Activated B cell treated with CpG ODN at 0.5 μM for 24 hours (primary cell): ENCODE measurements at places on chromosomes 1 and 21. TPM values are rescaled to one million over a fixed set of nuclear protein-coding genes. Genes with fewer than 3 reads are reported as not detected.

- no peak overlapping the region for H3K27ac ChIP-seq
- H3K27me3 ChIP-seq, result no peaks in the 10 kb centered on the region
- peaks cover 76% of the 10 kb centered on the region for H3K36me3 ChIP-seq
- DNase-seq, result no peak
- H3K4me1 ChIP-seq, result peaks cover 34% of the 10 kb centered on the region
Observed at GRCh38 chr1:156014829-156015228, 5.9 kb downstream of the SSR2 start.

DNA sequence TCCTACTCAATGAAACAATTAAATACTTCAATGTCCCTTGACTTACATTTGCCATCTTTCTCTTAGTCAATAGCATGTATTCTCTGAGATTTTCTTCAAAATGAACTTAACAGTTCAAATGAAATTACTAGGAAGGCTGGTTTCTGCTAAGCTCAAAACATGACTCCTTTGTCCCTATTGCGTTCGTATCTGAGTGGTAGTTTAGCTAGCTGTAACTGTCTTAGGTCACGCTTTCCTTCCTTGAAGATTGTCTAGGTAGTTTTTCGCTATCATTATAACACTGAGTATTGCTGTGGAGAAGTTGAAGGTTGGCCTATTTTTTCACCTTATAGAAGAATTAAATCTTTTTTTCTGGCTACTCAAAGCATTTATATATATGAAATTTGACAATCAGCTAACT, 1535.2 kb downstream of the PLA2G4A start:
- no peaks in the 10 kb centered on the region for H3K36me3 ChIP-seq
- no peaks in the 10 kb centered on the region for H3K27me3 ChIP-seq
- H3K4me1 ChIP-seq, result no peaks in the 10 kb centered on the region
- DNase-seq, result no peak
- no peak overlapping the region for H3K4me3 ChIP-seq

The GCSAML gene
- total RNA-seq, result not detected in 2 replicates

DNA sequence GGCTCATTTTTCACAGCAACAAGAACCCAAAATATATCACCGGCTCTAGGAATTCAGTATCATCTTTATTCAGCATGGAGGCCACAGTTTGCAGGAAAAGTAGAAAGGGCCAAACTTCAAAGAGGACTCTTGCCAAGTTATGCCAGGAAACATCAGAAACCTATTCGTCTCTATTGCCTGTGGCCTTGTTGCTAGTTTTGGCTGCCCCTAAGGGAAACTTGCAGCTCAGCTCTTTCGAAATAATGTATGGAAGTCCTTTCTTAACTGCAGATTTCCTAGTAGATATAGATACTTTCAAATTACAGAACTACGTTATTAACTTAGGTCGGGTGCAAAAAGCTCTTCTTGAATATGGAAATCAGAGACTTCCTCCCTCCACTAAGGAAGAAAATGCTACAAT, 4.2 kb upstream of the NENF start:
- no peaks in the 10 kb centered on the region for H3K36me3 ChIP-seq
- H3K27ac ChIP-seq, result no peak overlapping the region
- H3K4me3 ChIP-seq, result no peak overlapping the region
- DNase-seq, result no peak

The ENAH gene
- total RNA-seq, result 1.2 and 1.4 TPM in 2 replicates

- no peaks in the 10 kb centered on the region for H3K36me3 ChIP-seq
- H3K27ac ChIP-seq, result no peak overlapping the region
- DNase-seq, result no peak
Observed at GRCh38 chr1:70727886-70728489, 316.9 kb downstream of the CTH start.

GRCh38 chr1:196593955-196594354, 14.3 kb downstream of the KCNT2 start:
- no peak for DNase-seq
- H3K27ac ChIP-seq, result no peak overlapping the region
- no peak overlapping the region for H3K4me3 ChIP-seq
- H3K4me1 ChIP-seq, result no peaks in the 10 kb centered on the region
- H3K27me3 ChIP-seq, result no peaks in the 10 kb centered on the region

The FMOD gene
- not detected in 2 replicates for total RNA-seq

DNA sequence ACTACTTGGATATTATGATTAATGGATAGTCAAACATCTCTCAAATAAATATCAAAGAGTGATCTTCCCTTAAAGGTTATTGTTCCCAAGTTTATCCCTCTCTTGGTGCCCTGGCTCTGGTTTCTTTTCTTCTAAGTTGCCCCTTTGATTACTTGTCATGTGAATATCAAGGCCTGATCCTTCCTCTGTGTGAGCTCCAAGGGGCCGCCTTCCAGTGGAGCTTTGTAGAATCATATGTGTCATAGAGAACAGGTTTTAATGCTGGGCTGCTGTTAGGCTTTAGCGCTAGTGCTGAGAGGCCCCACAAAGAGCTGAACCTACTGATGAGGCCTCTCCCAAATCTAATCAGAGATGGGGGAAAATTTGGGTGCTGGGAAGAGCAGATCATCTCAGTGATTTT, 25.5 kb downstream of the UCK2 start:
- H3K4me3 ChIP-seq, result no peak overlapping the region
- H3K27me3 ChIP-seq, result no peaks in the 10 kb centered on the region
- H3K4me1 ChIP-seq, result peaks cover 46% of the 10 kb centered on the region
- no peaks in the 10 kb centered on the region for H3K36me3 ChIP-seq
- no peak overlapping the region for H3K27ac ChIP-seq

The PPIH gene
- total RNA-seq, result 64.1 and 65.1 TPM in 2 replicates

DNA sequence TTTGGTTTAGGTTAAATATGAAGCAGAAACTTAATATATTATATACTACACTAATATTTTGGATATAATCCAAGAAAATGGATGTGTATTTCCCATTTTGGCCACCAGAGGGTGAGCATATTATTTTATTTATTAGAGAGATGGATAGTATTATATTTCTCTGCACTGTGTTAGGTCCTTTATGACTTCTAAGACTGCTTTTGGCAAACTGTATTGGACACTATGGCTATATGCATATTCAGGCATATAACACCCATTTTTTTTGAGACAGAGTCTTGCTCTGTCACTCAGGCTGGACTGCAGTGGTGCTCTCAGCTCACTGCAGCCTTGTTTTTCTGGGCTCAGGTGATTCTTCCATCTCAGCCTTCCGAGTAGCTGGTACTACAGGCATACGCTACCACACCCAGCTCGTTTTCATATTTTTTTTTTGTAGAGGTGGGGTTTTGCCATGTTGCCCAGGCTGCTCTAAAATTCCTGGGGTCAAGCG, 17.8 kb upstream of the PGM1 start:
- H3K27ac ChIP-seq, result no peak overlapping the region
- H3K4me3 ChIP-seq, result no peak overlapping the region
- peaks cover 1% of the 10 kb centered on the region for H3K36me3 ChIP-seq
- no peak for DNase-seq
- no peaks in the 10 kb centered on the region for H3K27me3 ChIP-seq
- H3K4me1 ChIP-seq, result no peaks in the 10 kb centered on the region

The OVAAL gene
- total RNA-seq, result not detected in 2 replicates

DNA sequence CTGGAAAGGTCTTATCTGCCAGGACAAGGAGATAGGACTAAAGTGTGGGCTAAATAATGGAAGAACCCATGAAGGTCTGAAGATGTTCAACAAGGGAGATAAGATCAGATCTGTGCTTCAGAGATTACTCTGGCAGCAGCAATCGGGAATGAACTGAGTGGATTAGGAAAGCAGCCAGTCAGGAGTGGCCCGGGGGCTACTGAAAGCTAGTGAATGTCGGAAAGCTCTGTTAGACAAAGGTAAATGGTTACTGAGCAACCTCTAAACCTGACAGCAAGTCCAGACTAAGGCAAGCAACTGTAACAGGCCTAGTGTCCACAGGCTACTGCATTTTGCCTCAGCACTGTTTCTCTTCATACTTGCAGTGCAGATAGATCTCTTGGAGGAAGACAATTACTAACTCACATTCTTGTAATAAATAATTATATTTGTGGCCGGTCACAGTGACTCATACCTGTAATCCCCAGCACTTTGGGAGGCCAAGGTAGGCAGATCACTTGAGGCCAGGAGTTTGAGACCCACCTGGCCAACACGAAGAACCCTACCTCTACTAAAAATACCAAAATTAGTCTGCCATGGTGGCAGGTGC, 12.5 kb downstream of the IQGAP3 start:
- H3K27ac ChIP-seq, result no peak overlapping the region
- H3K27me3 ChIP-seq, result no peaks in the 10 kb centered on the region
- H3K36me3 ChIP-seq, result no peaks in the 10 kb centered on the region
- no peak overlapping the region for H3K4me3 ChIP-seq
- no peak for DNase-seq

GRCh38 chr1:242425232-242425631, 99.3 kb downstream of the PLD5 start:
- no peak overlapping the region for H3K4me3 ChIP-seq
- no peaks in the 10 kb centered on the region for H3K36me3 ChIP-seq
- no peak for DNase-seq
- no peak overlapping the region for H3K27ac ChIP-seq

The CATSPERE gene
- 0.91 and 1.1 TPM in 2 replicates for total RNA-seq

DNA sequence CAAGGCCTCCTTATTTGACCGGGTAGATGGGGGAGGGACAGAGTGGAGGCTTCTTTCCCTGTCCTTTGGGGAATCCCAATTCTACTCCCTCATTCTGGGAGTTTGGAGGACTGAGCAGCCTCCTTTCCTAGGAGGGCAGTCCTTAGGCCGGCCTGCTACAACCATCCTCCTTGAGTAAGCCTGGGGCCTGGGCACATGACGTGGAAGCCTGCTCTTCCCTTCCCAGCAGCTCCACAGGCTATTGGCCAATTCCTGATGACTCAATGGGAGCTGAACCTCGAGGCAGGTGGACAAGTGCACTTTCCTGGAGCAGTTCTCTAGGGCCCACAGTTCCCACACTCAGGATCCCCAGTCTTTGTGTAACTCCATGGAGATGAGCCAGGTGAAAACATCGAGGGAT, 3.1 kb downstream of the KCNA10 start:
- H3K27ac ChIP-seq, result no peak overlapping the region
- no peak for DNase-seq
- H3K4me3 ChIP-seq, result no peak overlapping the region
- H3K27me3 ChIP-seq, result peaks cover 2% of the 10 kb centered on the region

The GJA4 gene
- total RNA-seq, result not detected in 2 replicates

- no peak overlapping the region for H3K27ac ChIP-seq
- H3K36me3 ChIP-seq, result peaks cover 9% of the 10 kb centered on the region
- H3K27me3 ChIP-seq, result no peaks in the 10 kb centered on the region
- no peak for DNase-seq
- H3K4me1 ChIP-seq, result peaks cover 4% of the 10 kb centered on the region
- no peak overlapping the region for H3K4me3 ChIP-seq
Observed at GRCh38 chr1:185284533-185285276, 32.3 kb downstream of the IVNS1ABP start.

DNA sequence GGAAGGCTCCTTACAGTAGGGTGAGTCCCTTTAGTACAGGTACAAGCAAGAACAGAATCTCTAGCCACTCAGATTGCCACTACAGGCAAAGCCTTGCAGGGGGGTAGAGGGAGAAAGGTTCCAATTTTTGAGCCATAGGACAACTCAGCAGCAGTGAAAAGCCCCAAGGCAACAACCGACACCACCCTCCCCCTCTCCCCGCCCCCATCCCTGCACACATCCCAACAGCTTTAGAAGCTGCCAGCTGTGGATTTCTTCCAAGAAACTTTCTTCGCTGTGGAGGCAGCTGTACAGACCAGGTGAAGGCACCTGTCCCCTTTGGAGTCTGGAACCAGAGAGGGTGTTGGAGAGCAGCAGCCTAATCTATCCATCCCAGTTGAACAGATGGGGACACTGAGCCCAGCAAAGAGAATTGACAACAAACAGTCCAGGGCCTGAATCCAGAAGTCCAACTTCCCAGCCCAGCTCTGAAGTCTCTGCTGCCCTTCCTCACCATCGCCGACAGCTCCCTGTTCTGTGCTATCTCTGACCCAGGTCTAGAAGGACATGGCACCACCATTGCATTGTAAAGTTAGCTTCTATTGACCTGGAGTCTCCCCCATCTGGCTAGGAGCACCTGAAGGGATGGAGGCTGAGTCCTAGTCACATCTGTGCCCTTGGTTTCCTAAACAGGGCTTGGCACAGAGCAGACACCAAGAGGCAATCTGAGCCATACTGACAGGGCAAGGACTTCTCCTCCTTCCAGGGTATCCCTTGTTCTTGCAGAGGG, 2.2 kb downstream of the TENT5B start:
- DNase-seq, result no peak
- no peak overlapping the region for H3K4me3 ChIP-seq
- H3K4me1 ChIP-seq, result peaks cover 16% of the 10 kb centered on the region

The TXNDC12 gene
- total RNA-seq, result 37.4 and 39.0 TPM in 2 replicates

GRCh38 chr1:174818951-174819350, 180.8 kb upstream of the CACYBP start:
- peaks cover 25% of the 10 kb centered on the region for H3K4me1 ChIP-seq
- no peak for DNase-seq
- H3K4me3 ChIP-seq, result no peak overlapping the region
- H3K27me3 ChIP-seq, result no peaks in the 10 kb centered on the region
- H3K27ac ChIP-seq, result no peak overlapping the region

DNA sequence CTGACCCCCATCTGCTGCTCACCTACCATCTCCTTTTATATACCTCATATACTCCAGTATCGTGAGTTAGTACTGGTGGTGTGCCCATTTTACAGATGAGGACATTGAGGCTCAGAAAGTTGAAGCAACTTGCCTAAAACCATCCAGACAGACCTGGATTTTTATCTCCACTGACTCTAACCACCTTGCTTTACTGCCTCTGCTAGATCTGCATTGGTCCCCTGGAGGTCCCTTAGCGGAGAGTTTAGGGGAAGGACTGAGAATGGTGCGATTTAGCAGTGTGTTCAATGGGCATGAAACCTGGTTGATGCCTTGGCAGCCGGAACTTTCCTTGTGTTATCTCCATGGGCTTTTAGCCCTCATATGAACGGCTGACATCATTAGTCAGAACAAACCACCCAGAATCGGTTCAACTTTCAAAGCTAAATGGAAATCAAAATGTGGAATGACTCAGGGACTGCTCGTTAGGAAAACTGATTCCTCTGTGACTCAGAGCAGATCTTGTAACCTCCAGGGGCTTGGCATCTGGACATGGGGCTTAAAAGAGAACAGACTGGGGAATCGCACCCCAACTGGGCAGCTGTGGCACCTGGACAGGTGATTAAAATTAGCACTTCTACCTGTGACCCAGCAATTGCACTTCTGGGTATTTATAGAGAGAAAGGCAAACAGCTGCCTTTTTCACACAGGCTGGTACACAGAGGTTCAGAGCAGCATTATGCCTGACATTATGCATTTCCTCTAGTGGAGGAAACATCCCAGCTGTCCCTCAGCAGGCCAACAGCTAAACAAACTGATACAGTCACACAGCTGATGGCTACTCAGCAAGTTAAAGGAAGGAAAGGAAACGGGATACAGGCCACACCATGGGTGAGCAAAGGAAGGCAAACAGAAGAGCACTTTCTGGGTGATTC, 25.3 kb downstream of the TMEM51 start:
- no peak overlapping the region for H3K4me3 ChIP-seq
- H3K36me3 ChIP-seq, result no peaks in the 10 kb centered on the region
- no peak for DNase-seq
- H3K4me1 ChIP-seq, result no peaks in the 10 kb centered on the region
- no peak overlapping the region for H3K27ac ChIP-seq

DNA sequence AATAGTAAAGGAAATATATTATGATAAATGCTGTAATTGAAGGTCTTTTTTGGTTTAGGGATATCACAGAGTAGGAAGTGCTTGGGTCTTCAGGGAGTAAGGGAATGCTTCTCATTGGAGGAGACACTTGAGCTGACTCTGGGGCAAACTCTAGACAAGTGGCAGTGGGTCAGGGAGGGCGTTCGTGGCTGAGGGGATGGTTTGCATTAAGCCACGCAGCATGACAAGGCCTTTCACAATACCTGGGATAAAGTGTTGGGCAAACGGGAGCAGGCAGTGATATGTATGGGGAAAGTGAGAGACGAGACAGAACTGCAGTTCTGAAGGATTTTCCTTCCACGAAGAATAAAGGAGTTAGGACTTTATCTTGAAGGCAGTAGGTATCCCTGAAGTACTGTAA, 109.0 kb downstream of the PATJ start:
- DNase-seq, result no peak
- H3K4me1 ChIP-seq, result no peaks in the 10 kb centered on the region
- H3K27ac ChIP-seq, result no peak overlapping the region
- H3K36me3 ChIP-seq, result peaks cover 6% of the 10 kb centered on the region
